Fibroblast of villous mesenchyme (primary cell): ENCODE measurements at places on chromosomes 13 and 19. TPM values are rescaled to one million over a fixed set of nuclear protein-coding genes. Genes with fewer than 3 reads are reported as not detected.

DNA sequence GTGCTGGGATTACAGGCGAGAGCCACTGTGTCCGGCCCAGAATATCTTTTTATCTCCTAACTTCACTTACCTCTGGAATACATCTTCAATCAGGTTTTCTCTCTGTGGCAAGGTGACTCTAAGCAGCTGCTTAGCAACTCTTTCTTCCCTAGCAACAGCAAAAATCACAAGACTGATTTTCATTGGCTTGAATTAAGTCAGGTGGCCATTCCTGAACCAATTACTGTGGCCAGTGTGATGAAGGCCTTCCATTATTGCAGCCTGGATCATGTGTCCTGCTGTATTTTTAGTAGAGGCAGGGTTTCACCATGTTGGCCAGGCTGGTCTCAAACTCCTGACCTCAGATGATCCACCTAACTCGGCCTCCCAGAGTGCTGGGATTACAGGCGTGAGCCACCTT lies 9.0 kb upstream of the LTBP4 start:
- peak; percentile 66 for DNase-seq

DNA sequence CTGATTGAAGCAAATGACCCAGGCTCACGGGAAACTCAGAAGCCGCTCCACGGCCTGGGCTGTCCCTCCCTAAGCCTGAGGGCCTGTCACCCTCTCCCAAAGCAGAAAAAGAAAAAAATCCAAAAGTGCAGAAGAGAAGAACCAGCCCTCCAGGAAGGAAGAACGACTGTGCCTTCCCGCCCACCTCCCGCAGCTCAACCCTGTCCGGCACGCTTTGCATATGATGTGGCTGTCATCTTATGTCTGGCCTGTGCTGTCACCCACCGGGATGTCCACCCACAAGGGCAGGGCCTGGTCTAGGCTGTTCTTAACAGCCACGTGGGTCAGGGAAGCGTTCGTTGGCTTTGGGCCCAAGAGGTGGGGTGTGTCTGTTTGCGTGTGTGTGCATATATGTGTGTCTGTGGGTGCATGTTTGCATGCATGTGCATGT lies 13.7 kb downstream of the ZBTB7A start:
- no peak for DNase-seq

GRCh38 chr19:29671393-29672160 lies 6.3 kb downstream of the PLEKHF1 start:
- no peak for DNase-seq

GRCh38 chr13:113803409-113804016 lies 44.5 kb downstream of the TMEM255B start:
- no peak for DNase-seq

DNA sequence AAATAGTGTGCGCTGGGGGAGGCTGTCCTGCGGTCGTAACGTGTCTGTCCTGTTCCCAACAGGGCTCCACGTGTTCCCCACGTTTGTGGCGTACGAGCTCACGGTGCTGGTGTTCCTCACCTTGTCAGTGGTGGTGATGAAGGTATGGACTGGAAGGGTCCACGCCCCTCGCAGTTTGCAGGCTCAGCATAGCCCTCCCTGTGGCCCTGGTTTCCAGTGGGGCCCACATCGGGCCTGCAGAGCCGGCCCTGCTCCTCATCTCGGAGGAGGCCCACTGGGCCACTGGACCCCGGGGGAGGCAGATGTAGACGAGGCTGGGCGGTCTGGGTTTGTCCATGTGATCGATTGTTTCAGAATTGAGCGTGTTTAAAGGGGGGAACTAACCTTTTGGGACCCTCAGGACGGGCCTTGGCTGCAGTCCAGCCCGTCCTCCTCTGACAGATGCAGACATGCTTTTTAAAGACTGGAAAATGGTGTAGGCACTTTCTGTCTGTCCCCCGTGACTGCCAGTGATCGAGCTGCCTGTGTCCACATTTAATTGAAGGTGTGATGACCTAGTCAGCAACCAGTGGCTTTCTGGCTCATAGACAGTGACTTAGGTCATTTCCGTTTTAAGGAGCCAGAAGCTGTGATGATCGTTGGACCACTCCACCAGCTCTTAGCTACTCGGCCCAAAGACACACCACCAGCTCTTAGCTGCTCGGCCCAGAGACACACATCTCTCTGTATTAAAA lies 37.1 kb upstream of the TFDP1 start:
- peak; percentile 30 for DNase-seq

DNA sequence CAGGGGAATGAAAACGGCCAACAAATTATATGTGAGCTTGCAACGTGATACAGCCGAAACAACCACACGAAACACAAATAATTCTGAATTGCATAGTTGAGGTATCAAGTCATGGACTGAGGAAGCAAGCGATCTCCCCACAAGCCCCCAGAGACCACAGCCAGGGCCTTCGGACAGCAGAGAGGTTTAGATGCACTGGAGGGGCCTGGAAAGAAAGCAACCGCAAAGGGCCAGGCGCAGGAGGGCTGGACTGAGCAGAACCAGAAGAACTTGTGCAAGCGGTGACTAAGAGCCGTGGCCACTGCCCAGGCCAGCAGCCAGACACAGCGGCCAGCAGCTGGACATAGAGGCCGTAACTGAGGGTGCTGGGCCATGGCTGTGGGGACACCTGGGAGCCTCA lies 131.4 kb downstream of the TNFRSF19 start:
- peak; percentile 95 for DNase-seq

DNA sequence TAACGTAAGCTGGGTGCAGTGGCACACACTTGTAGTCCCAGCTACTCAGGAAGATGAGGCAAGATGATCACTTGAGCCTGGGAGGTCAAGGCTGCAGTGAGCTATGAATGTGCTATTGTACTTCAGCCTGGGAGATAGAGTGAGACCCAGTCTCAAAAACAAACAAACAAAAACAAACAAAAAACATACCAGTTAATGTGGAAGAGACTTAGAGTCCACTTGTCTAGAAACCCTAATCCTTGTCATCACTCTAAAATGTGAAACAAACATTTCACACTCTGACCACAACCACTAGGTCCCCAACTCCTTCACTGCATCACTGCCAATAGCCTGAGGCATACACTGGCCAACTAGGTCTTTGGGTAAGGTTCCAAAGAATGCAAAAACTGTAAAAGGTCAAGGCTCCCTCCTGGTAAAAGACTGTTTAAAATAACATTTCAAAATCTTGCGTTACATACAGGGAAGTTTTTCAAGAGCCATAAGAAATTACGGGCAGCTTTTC lies 28.6 kb upstream of the CYP2B6 start:
- DNase-seq, result peak; percentile 68

DNA sequence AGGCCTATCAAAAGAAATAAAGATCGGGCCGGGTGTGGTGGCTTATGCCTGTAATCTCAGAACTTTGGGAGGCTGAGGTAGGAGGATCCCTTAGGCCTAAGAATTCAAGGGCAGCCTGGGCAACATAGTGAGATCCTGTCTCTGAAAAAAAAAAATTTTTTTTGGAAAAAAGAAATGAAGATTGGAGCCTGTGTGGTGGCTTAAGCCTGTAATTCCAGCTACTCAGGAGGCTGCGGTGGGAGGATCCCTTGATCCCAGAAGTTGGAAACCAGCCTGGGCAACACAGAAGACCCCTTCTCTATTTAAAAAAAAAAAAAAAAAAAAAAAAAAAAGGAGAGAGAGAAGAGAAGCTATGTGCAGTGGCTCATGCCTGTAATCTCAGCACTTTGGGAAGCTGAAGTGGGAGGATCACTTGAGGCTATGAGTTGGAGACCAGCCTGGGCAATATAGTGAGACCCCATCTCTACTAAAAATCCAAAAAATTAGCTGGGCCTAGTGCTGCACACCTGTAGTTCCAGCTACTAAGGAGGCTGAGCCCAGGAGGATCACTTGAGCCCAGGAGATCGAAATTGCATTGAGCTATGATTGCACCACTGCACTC lies 14.7 kb upstream of the LYPD3 start:
- no peak for DNase-seq

DNA sequence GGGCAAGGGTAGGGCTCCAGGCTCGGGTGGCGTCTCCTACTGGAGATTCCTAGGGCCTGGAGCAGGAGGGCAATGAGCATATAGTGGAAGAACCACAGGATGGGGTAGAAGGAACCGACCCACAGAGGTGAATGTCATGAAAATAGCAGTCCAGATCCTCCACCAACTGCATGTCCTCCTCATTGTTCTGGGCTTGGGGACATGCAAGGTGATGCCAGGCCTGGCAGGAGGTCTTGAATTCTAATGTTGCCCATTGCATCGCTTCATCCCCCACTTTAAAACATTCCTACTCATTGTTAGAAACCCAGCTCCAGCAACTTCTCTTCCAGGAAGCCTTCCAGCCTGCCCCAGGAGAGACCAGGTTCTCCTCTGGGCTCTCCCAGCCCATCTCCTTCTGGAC lies 49.4 kb downstream of the OR10H4 start:
- DNase-seq, result no peak

DNA sequence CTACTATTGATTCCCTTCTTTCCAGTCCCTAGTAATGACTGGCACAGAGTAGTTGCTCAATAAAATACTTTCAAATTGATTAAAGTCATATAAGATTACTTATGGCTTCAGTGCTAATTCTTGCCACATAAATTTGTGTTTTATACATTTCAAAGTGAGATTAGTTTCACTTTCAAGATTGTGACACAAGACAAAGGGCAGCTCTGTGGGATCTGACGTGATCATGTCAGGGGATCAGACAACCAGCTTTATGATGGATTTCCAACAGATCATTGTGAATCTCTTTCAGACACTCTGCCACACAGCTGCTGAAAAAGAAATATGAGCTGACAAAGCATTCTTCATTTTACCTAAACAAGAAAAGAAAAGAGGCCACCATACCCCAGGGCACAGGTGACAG lies 73.4 kb upstream of the POMP start:
- DNase-seq, result peak; percentile 62

GRCh38 chr13:99802416-99802815 lies 169.2 kb downstream of the ZIC5 start:
- DNase-seq, result no peak

GRCh38 chr13:103277959-103278694 lies 211.9 kb upstream of the SLC10A2 start:
- DNase-seq, result no peak

GRCh38 chr19:31307071-31307669 lies 42.1 kb downstream of the TSHZ3 start:
- no peak for DNase-seq

DNA sequence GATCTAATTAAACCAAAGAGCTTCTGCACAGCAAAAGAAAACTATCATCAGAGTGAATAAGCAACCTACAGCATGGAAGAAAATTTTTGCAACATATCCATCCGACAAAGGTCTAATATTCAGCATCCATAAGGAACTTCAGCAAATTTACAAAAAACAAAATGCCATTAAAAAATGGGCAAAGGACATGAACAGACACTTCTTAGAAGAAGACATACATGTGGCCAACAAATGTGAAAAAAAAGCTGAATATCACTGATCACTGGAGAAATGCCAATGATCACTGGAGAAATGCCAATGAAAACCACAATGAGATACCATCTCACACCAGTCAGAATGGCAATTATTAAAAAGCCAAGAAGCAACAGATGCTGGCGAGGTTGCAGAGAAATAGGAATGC lies 32.5 kb downstream of the ZNF582 start:
- DNase-seq, result no peak

KLF2 gene
- 3.0 and 6.8 TPM in 2 replicates for total RNA-seq

UGGT2 gene
- 63.0 and 63.5 TPM in 2 replicates for total RNA-seq

SH2D3A gene
- total RNA-seq, result under 0.01 TPM in 1 of 2 replicates, not detected in the other

SHISA2 gene
- 0.32 TPM in 1 of 2 replicates, not detected in the other for total RNA-seq
